ENCODE measurements at places on chromosomes 6 and 20.

- DNase-seq = no peak
These were observed 159.0 kb upstream of the RIPOR2 start for GRCh38 chr6:25094726-25095125.

- DNase-seq = no peak
These were observed 115.6 kb upstream of the SLC24A3 start for GRCh38 chr20:19096843-19097242.

- no peak for DNase-seq
These were observed 74.1 kb upstream of the BTN3A2 start for GRCh38 chr6:26290941-26291340.

GRCh38 chr20:16530201-16530681 lies 43.0 kb downstream of the KIF16B start:
- DNase-seq = no peak

DNA sequence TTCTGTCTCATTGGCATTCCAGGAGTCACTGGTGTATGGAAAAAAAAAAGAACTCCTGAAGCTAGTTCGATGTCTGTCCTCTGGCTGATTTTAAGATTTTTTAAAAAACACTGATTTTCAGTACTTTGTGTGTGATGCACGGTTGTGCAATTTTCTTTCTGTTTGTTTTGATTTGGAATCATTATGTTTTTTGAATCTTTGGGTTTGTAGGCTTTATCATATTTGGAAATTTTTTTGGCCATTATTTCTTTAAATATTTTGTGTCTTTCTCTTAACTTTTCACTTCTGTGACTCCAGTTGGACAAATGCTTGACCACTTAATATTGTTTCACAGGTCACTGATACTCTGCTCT lies 327.2 kb downstream of the BCKDHB start:
- DNase-seq = no peak

- DNase-seq = no peak
These were observed 54.8 kb upstream of the MAP7 start for GRCh38 chr6:136604928-136605510.

- no peak for DNase-seq
These were observed 305.5 kb downstream of the FOXC1 start for GRCh38 chr6:1915226-1915625.

GRCh38 chr20:39152126-39152525 lies 190.0 kb downstream of the DHX35 start:
- DNase-seq = no peak

DNA sequence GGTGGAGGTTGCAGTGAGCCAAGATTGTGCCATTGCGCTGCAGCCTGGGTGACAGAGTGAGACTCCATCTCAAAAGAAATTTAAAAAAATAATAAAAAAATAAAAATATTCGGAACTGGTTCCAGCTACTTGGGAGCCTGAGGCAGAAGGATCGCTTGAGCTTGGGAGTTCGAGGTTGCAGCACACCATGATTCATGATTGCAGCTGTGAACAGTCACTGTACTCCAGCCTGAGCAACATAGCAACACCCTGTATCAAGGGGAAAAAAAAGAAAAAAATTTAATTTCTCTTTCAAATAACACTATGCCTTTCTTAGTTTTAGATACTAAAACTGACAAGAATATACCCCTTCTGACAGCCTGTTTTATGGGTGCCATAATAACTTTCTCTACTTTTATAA lies 10.5 kb downstream of the KDM1B start:
- DNase-seq = no peak
